ENCODE measurements at places on chromosomes 2 and 18.

GRCh38 chr2:218366621-218367414 lies 10.2 kb downstream of the CATIP start:
- DNase-seq, result no peak

- no peak for DNase-seq
Observed at GRCh38 chr2:182522405-182522896, 95.6 kb upstream of the PDE1A start.

GRCh38 chr2:25437881-25438662 lies 96.3 kb upstream of the DNMT3A start:
- no peak for DNase-seq

- no peak for DNase-seq
Observed at GRCh38 chr2:165425556-165425955, 43.9 kb upstream of the CSRNP3 start.

DNA sequence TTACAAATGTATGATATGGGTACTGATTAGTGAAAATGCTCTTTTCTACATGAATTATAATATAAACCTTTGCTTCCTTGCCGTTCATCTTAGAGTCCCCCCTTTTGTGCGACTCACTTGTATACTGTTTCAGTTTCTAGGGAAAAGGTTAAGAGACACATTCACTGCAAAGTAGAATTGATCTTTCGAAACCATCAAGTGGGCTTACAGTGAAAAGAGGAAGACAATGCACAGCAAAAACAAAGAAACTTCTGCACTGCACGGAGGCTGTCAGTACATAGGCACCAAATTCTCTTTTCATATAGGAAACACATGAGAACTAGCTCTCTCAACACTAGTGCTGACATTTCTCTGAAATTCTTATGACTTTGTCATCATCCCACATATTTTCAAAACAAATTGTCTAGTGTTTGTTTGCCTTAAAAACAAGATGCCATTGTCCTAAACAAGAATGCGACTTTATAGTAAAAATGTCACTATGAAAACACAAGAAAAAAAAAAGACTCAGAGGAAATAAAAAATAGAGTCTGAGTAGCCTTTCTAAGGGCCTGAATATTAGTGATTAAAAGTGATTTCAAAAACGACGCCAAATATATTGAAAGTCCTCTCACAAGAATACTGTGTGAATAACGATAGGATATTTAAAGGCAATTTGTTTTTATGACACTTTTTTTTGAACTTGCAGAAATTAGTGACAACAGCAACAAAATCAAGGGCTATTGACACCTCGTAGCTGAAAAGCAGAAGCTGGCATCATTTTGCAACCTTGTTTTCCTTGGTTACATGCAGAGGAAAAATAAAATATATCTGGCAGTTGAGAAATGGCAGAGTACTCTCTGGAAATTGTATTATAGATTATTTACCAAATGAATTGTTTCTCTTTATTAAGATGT lies 827.0 kb downstream of the BCL11A start:
- DNase-seq, result no peak

- DNase-seq, result no peak
Observed at GRCh38 chr2:136344339-136344738, 226.4 kb upstream of the CXCR4 start.

GRCh38 chr2:143294068-143294467 lies 164.8 kb downstream of the ARHGAP15 start:
- no peak for DNase-seq

DNA sequence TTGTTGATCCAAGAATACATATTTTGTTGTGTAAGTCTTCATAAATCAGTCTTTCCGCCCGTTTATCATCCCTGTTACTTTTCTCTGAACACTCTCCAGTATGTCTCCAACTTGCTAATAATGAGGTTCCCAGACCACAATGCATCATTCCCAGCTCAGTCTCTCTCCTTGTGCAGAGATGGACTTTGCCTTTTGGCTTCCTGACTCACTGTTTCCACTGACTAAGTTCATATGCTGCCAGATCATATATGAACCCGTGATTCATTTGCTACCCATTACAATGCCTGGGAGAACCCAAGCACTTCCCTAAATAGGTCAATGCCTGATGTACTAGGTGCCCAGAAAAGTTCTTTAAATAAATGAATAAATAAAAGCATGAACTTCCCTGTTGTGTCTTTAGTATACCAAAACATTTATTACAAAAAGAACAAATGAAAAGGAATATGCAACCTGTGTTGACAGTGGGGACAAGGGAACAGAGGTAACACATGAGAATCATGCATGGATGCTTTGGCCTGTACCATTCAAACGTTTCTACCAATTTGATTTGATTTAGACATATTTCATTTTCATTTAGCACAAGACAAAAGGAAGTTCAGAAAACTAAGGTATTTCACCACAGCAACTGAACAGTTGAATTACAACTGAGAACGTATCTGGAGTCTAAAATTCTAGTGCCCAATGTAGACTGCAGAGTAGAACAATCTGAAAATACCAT lies 215.4 kb upstream of the HNRNPA3 start:
- DNase-seq, result no peak

- DNase-seq, result no peak
Observed at GRCh38 chr2:159650574-159650973, 34.2 kb upstream of the BAZ2B start.

DNA sequence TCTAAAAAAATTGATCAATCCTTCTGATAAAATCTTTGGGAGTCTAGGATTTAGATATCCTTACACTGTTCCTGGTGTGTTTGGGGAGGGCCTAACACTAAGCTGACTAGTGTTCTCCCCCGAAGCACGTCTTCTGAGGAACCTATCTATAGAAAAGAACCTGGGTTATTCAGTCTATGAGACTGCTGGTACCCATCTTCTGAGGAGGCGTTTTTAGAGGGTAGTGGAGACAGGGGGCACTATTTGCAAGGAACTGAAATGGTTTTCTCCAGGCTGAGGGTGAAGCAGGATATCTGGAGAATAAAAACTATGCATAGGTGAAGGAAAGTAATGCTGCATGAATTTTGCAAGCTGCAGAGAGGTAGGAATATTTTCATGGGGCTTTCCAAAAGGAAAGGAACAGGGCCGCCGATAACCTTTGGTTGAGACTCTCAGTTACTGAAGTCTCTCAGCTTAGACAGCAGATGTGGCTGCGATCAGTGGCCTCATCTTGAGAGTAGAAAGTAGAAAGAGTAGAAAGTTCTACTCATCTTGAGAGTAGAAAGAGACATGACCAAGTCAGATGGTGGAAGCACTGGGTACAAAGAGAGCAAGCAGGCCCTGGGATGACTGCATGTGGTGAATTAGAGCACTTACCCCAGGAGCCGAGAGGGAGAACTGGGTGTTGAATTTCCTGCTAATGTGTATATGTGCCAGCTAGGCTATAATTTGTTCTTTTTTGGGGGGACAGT lies 31.8 kb upstream of the KCNE4 start:
- DNase-seq, result no peak

DNA sequence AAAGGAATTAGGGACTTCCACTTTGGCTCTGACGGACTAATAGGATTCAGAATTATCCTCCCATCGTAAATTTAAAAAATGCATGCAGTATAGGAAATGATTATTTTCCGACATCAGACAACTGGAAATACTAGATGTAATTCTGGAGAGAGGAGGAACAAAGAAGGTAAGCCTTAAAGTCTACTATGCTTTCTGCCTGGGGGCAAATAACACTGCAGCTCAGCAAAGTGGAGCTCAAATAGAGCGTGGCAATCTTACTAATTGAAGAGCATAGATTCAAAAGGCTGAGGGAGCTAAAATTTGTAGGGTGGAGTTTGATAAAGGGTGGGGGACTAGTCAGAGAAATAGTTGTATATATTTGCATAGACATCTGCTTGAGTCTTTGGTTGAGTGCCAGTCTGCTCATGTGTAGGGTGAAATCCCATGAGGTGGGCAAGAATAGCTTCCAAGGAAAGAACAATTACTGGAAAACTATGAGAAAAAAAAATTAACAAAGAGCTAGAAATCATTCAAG lies 23.8 kb downstream of the COPS8 start:
- DNase-seq, result no peak

- DNase-seq, result no peak
Observed at GRCh38 chr2:1652034-1652790, 92.1 kb downstream of the PXDN start.

GRCh38 chr2:62217421-62217820 lies 21.5 kb downstream of the B3GNT2 start:
- no peak for DNase-seq

DNA sequence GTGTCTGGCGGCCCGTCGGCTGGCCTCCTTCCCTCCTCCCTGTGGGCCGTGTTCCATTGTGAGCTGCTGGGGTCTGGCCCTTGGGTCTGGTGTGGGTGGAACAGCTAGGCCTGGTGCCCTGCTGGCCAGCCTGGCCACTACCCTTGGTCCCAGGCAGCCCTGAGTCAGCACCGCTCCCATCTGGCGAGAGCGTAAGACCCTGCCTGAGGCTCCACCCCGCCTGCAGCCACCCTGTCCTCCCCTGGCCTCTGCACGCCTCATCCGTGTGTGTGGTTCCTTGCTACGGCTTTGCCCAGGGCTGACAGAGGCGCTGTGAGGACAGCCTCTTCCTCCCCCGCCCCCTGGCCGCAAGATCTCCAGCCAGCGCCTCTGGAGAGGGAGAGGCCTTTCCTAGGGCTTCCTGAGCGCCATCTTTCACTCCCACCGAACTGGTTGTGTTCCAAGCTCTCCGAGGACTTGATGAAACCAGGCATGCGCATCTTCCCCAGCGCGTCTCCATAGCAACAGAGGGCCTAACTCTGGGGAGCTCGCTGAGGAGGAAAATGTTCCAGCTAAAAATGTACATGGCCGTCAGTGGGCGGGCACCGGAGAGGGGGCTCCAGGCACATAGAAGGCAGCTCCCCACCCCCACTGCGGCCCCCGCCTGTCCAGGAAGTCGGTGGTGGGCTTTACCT lies 83.0 kb downstream of the STPG4 start:
- DNase-seq, result no peak

DNA sequence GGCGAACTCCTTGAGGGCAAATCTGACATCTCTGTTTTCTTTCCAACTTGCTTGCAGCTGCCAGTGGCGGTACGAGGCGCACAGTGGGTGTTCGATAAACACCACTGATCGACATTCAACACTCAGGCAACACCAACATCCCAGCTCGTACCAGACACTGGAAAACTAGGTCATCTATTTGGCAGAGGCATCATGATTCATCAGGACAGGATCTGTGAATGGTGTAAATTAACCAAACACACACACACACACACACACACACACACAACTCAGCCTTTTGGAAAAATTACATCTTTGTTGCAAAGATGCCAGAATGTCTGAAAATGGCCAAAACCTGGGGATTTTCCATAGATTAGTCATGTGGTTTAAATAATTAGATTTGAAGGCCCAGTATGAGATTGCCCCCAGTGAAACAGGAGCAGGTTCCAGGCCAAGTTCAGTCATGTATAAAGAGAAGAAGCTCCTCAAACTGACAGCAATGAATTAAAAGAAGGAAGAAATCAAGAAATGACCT lies 150.5 kb upstream of the NCKAP5 start:
- no peak for DNase-seq

GRCh38 chr2:7203056-7203467 lies 285.9 kb downstream of the RNF144A start:
- DNase-seq, result peak; percentile 69

- no peak for DNase-seq
Observed at GRCh38 chr2:21381421-21381820, 257.7 kb downstream of the TDRD15 start.

GRCh38 chr18:6819332-6819731 lies 89.8 kb downstream of the ARHGAP28 start:
- no peak for DNase-seq

DNA sequence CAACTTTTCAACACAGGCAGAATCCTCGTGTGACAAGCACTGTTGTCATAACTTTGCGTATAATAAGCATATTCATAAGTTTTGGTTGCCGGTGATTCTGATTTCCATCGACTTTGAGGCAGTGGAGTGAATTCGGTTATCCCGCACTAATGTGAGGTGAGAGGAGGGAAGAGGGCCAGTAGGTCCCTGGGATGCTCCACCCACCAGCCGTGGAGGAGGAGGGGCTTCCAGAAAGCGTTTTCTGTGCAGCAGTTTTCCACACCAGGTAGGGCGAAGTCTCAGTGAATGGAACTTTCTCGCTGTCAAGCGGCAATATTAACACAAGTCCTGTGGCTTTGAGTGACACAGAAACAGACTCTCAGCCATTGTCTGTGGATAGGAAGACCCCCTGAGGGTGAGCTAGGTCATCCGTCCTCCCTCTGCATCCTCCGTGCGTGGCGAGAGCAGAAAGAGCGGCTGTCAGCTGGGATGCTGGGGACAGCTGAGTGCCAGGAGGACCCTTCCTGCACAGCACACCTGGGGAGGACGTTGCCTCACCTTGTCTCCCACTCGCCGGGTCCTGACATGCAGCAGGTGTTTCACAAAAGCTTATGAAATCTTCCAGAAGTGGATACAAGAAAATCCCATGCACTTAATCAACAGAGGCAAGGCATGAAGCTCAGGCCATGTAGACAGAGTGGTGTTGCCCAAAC lies 67.5 kb downstream of the DCDC2C start:
- no peak for DNase-seq

GRCh38 chr18:56888978-56889377 lies 237.8 kb downstream of the WDR7 start:
- no peak for DNase-seq

GRCh38 chr2:42663828-42664227 lies 95.4 kb downstream of the MTA3 start:
- DNase-seq, result no peak

GRCh38 chr2:146642066-146642465 lies 1202.8 kb upstream of the ACVR2A start:
- no peak for DNase-seq

DNA sequence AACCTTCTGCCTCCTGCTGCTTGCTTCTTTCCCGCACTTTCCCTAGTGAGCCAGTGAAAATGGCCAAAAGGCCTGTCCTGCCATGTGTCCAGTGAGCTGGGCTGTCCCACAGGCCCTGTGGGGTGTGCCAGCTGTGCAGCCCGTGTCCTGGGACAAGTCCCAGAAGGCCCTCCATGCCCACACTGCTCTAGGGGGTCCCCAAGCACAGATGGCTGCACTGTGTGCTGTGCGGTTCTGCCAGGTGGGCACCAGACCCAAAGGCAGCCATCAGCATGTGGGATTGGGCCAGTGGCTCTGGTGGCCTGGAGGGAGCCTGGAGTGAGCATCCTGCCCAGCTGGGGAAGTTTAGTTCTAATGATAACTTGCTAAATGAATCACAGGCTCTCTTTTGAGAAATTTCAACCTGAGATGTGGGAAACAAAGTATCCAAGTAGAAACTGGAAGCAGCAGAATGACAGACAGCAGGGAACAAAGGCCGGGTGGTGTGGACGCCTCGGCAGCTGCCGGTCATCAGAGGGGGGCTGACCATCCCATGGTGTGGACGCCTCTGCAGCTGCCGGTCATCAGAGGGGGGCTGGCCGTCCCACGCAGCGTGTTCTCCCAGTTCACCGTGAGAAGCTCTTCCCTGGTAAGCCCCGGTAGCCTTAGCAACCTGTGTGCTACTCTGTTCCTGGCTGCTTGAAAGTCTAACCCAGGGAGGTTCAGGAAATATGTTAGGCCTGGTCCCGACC lies 9.9 kb upstream of the CNDP2 start:
- DNase-seq, result no peak

DNA sequence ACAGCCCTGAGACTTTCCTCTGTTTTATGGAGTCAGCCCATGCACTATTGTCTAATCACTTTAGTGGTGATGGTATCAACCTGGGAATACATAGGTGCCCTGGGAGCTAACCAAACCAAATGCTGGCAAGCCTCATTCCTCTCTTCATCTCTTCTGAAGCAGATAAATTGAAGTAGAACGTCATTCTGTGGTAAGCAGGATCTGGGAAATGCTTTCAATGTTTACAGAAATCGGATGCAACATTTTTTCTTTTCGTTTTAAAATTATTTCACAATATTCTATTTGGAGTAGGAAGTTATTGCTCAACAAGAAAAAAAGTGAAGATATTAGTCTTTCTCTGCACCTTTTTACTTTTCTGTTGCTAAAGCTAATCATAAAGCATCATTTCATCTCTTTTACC lies 114.2 kb downstream of the RBMS1 start:
- no peak for DNase-seq
